ENCODE measurements at places on chromosomes 13 and 19.

DNA sequence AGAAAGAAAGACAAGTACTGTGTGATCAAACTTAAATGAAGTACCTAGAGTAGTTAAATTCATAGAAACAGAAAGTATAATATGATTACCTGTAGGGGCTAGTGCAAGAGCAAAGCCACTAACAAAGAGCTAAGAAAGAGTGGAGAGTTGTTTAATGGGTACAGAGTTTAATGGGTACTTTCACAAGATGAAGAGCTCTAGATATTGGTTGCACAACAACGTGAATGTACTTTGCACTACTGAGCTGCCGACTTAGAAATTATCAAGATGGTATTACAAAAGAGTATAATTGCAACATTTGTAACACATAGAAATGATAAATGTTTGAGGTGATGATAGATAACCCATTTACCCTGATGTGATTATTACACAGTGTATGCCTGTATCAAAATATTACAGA lies 140.3 kb upstream of the GPC6 start:
- H3K4me3 ChIP-seq, result no peak overlapping the region
- no peaks in the 10 kb centered on the region for H3K36me3 ChIP-seq
- no peak overlapping the region for H3K27ac ChIP-seq
- H3K4me1 ChIP-seq, result no peaks in the 10 kb centered on the region

GRCh38 chr19:54355675-54356074 lies 9.1 kb downstream of the LAIR1 start:
- DNase-seq, result no peak
- H3K4me3 ChIP-seq, result no peak overlapping the region
- H3K36me3 ChIP-seq, result no peaks in the 10 kb centered on the region
- no peak overlapping the region for H3K27ac ChIP-seq
- H3K4me1 ChIP-seq, result peaks cover 12% of the 10 kb centered on the region

- no peaks in the 10 kb centered on the region for H3K36me3 ChIP-seq
- H3K27me3 ChIP-seq, result peaks cover 15% of the 10 kb centered on the region
- H3K4me1 ChIP-seq, result peaks cover 14% of the 10 kb centered on the region
- no peak for DNase-seq
- H3K4me3 ChIP-seq, result peak overlapping the region; percentile 56
These were observed 75.2 kb upstream of the MCF2L start for GRCh38 chr13:112893570-112894422.

GRCh38 chr13:40116008-40116407 lies 460.5 kb downstream of the COG6 start:
- H3K36me3 ChIP-seq, result no peaks in the 10 kb centered on the region
- H3K4me3 ChIP-seq, result no peak overlapping the region
- H3K4me1 ChIP-seq, result peaks cover 9% of the 10 kb centered on the region

- H3K36me3 ChIP-seq, result no peaks in the 10 kb centered on the region
- no peaks in the 10 kb centered on the region for H3K27me3 ChIP-seq
- H3K4me1 ChIP-seq, result no peaks in the 10 kb centered on the region
- H3K27ac ChIP-seq, result no peak overlapping the region
These were observed 308.8 kb upstream of the PCDH9 start for GRCh38 chr13:67538906-67539305.

DNA sequence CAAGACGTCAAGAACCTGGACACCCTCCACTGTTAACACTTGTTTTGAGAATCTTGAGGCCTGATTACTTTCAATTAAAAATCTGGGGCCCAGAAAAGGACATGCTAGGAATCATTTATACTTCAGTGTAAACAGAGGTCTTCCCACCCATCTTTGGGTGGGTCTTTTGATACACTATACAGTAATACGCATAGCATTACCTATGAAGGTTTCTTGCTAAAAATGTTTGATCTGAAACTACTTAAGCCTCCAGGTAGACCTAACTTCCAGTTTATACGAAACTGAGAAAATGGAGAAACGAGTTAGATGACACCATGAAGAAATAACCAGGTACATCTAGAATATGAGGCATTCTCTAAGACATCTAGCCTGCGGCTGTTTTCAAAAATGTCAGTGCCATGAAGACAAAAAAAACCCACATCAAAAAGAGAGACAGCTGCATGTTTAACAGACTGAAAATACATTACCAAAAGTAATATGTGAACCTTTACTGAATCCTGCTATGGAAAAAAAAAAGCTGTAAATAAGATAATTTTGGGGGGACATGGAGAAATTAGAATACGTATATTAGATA lies 36.6 kb downstream of the TGDS start:
- no peak overlapping the region for H3K4me3 ChIP-seq
- H3K27me3 ChIP-seq, result no peaks in the 10 kb centered on the region
- no peak overlapping the region for H3K27ac ChIP-seq
- peaks cover 4% of the 10 kb centered on the region for H3K36me3 ChIP-seq
- no peak for DNase-seq
- peaks cover 8% of the 10 kb centered on the region for H3K4me1 ChIP-seq

DNA sequence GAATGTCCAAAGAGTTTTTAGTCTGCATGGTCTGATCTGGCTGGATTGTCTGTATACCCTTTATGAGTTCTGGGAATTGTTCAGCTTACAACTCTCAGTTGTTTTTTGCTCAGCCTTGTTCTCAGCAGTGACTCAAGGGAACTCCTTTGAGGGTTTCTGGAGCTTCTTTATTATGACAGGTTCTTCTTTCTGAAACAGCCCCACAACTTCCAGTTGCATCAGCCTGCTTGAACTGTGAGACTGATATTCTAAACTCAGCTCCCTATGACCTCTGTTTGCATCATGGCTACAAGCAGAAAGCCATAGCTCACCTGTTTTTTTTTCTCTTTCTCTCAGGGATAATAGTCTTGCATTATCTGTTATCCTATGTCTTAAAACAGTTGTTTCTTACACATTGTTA lies 85.0 kb downstream of the TDRD3 start:
- no peak overlapping the region for H3K27ac ChIP-seq
- DNase-seq, result no peak
- no peaks in the 10 kb centered on the region for H3K27me3 ChIP-seq
- H3K4me1 ChIP-seq, result no peaks in the 10 kb centered on the region
- H3K36me3 ChIP-seq, result peaks cover 9% of the 10 kb centered on the region
- no peak overlapping the region for H3K4me3 ChIP-seq

- no peak overlapping the region for H3K27ac ChIP-seq
- H3K4me3 ChIP-seq, result no peak overlapping the region
- DNase-seq, result no peak
- peaks cover 2% of the 10 kb centered on the region for H3K4me1 ChIP-seq
These were observed 60.3 kb upstream of the STARD13 start for GRCh38 chr13:33345842-33346241.

GRCh38 chr19:41323023-41323422 lies 13.1 kb downstream of the CCDC97 start:
- H3K4me1 ChIP-seq, result peaks cover 43% of the 10 kb centered on the region
- no peaks in the 10 kb centered on the region for H3K27me3 ChIP-seq
- H3K36me3 ChIP-seq, result peaks cover 12% of the 10 kb centered on the region
- DNase-seq, result no peak
- H3K4me3 ChIP-seq, result peak overlapping the region; percentile 70
- peak overlapping the region; percentile 86 for H3K27ac ChIP-seq

GRCh38 chr19:35693422-35693821 lies 10.9 kb upstream of the ZBTB32 start:
- peaks cover 3% of the 10 kb centered on the region for H3K4me1 ChIP-seq
- no peaks in the 10 kb centered on the region for H3K36me3 ChIP-seq
- peak overlapping the region; percentile 16 for H3K27ac ChIP-seq

GRCh38 chr13:99041337-99041736 lies 63.5 kb upstream of the DOCK9 start:
- peak overlapping the region; percentile 31 for H3K4me3 ChIP-seq
- H3K27me3 ChIP-seq, result no peaks in the 10 kb centered on the region
- peaks cover 48% of the 10 kb centered on the region for H3K4me1 ChIP-seq
- no peak for DNase-seq
- H3K36me3 ChIP-seq, result no peaks in the 10 kb centered on the region

- H3K27me3 ChIP-seq, result no peaks in the 10 kb centered on the region
- H3K4me3 ChIP-seq, result no peak overlapping the region
These were observed 1.8 kb downstream of the TEX29 start for GRCh38 chr13:111322001-111322915.

DNA sequence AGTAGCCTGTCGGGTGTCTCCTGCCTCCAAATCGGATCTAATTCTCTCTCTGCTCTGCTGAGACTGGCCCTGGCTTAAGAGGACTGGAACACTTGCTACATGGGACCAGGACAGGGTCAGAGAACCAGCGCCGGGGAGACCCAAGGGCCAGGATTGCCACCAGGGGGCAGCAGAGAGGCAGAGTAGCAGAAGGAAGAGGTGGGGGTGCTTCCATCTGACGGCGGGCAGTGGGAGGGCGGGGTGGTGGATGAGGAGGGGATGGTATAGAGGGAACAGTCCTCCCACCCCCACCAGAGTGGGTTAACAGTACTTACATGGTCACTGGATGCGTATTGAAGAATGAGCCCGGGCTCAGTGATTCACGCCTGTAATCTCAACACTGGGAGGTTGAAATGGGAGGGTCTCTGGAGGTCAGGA lies 11.9 kb downstream of the SELENOW start:
- H3K27ac ChIP-seq, result no peak overlapping the region
- H3K27me3 ChIP-seq, result no peaks in the 10 kb centered on the region
- H3K4me3 ChIP-seq, result no peak overlapping the region
- peaks cover 2% of the 10 kb centered on the region for H3K4me1 ChIP-seq
- DNase-seq, result peak; percentile 83
- H3K36me3 ChIP-seq, result no peaks in the 10 kb centered on the region

- peaks cover 7% of the 10 kb centered on the region for H3K36me3 ChIP-seq
- no peak for DNase-seq
- peaks cover 3% of the 10 kb centered on the region for H3K4me1 ChIP-seq
- peaks cover 46% of the 10 kb centered on the region for H3K27me3 ChIP-seq
These were observed at the start of gene KCNN1 for GRCh38 chr19:17966550-17967256. KCNN1 (plus strand) TSS chr19:17967107; CDS start chr19:17973889, 6,782 bp downstream.

DNA sequence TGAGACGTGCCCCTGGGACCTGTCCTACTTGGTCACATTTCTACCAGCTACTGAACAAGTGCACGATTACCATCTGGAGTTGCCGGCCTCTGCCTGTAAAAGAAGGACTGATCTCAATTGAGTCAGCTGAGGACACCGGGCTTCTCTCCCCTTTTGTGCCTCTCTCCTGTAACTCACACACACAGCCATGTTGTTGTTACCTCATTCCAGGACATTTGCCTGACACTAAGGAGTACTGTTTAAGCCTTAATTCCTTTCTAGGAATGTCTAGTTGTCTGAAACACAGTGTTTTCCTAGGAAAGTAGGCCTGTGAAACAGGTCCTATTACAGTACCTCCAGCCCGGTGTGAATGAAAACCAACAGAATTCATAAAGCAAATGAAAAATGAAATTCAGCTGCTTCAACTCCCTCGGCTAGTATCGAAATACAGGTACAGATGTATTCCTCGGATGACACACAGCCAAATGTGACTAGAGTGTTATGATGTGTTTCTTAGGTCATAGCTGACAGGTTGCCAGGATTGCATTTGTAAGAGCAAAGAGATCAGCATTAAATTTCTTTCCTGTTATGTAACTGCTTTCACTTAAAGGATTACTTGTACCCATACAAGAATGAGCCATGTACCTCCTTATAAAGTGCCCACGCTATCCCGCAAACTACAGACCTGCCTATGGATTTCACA lies 152.0 kb upstream of the IRS2 start:
- no peaks in the 10 kb centered on the region for H3K36me3 ChIP-seq
- H3K27me3 ChIP-seq, result peaks cover 4% of the 10 kb centered on the region
- no peak for DNase-seq
- no peak overlapping the region for H3K27ac ChIP-seq

DNA sequence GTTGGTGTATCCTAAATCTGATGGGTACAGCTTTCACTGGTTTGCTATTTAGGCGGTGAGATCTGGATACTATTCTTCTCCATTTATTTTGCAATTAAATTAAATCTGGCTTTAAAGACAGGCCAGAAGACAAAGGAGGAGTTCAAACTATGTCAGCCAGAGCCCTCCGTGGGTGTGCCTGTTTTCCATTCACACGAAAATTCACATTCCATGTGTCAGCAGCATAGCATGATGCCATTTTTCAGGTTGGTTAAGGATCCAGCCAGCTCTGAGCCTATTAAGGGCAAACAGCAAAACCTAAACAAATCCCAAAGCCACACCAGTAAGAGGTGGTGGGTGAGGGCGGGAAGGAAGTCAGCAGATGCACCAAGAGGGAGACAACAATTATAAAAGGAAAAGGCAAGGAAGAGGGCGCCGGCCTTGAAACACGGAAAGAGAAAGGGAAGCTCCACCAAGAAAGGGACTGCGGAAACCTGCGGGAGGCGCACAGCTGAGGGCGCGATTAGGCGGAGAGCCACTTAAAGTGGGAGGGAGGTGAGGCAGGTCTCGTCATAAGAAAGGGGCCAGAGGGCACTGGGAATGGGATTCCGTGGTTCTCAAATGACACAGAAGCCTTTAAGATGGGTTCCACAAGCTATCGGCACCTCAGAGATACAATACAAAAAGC lies 43.0 kb downstream of the CARS2 start:
- no peak overlapping the region for H3K4me3 ChIP-seq
- H3K4me1 ChIP-seq, result peaks cover 14% of the 10 kb centered on the region
- no peak for DNase-seq

GRCh38 chr13:27379694-27380641 lies 44.5 kb upstream of the GTF3A start:
- peaks cover 27% of the 10 kb centered on the region for H3K27me3 ChIP-seq
- H3K4me1 ChIP-seq, result peaks cover 3% of the 10 kb centered on the region
- H3K36me3 ChIP-seq, result no peaks in the 10 kb centered on the region
